ENCODE measurements at places on chromosomes 5 and 9. TPM values are rescaled to one million over a fixed set of nuclear protein-coding genes. Genes with fewer than 3 reads are reported as not detected.

DNA sequence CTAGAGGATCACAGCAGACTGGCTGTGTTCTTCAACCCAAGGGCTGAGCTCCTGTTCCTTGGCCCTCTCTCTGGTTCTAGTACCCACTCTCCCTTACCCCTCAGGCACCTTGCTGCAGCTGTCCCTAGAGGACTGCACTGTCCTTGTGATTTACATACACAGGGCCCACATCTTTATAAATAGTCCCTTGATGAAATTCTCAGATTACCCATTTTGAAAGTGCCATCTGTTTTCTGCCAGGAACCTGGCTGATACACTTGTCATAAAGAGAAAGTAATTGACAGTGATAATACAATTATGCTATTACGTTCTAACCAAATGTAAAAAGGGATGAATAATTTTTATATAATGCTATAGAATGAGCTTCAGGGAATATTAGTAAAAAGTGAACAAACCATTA is 16.5 kb upstream of the SPARC start:
- DNase-seq, result no peak

DNA sequence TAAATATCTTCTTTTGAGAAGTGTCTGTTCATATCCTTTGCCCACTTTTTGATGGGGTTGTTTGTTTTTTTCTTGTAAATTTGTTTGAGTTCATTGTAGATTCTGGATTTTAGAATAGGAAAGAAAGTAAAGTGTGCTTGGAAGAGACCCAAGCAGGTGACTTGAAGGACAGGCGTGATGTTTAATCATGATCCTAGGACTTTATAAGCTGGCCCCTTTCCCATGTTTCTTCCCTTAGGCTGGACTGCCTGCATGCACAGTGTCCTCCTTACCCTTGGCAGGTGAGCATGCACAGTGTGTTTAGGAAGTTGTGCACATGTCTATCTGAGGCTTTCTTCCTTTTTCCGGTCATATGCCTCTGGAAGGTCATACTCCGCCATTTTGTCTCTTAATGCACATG is 61.3 kb downstream of the ISOC1 start:
- DNase-seq, result no peak

DNA sequence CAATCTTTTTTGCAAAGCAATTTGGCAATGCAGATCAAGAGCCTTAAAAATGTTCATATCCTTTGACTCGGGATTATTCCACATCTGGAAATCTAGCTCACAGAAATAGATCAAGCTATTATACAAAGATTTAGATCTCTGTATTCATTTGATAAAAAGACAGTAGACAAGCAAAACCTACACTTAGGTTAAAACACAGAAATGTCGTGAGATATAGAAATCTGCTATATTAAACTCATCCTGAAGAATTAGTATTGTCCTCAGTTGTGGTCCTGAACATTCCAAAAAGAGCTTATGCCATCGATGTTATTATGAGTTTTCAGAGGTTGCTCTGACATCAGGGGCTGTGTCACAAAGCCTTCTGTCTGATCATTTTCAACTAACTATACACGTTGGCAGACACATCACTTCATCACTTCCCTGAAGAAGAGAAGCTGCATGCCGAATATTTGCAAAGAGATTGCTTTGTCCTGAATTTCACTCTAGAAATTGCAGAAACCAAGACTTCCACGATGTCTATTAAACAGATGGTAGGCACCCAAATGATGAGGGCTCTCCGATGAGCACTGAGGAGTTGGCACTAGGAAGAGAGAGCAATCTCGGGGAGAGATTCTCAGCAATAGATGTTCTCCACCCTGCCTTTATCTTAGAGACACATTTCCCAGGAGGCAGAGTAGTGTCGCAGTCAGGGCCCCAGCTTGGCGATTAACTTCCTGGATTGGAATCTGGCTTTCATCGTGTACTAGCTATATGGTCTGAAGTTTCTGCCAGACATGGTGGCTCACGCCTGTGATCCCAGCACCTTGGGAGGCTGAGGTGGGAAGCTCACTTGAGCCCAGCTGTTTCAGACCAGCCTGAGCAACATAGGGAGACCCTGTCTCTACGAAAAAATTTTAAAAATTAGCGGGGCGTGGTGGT is 1.9 kb upstream of the UBTD2 start:
- DNase-seq, result no peak

GRCh38 chr5:109192555-109193281 is 217.1 kb downstream of the PJA2 start:
- no peak for DNase-seq

- DNase-seq, result no peak
Observed at GRCh38 chr5:119079318-119079921, 8.5 kb downstream of the DMXL1 start.

GRCh38 chr5:33474931-33475499 is 34.2 kb downstream of the TARS1 start:
- DNase-seq, result no peak

DNA sequence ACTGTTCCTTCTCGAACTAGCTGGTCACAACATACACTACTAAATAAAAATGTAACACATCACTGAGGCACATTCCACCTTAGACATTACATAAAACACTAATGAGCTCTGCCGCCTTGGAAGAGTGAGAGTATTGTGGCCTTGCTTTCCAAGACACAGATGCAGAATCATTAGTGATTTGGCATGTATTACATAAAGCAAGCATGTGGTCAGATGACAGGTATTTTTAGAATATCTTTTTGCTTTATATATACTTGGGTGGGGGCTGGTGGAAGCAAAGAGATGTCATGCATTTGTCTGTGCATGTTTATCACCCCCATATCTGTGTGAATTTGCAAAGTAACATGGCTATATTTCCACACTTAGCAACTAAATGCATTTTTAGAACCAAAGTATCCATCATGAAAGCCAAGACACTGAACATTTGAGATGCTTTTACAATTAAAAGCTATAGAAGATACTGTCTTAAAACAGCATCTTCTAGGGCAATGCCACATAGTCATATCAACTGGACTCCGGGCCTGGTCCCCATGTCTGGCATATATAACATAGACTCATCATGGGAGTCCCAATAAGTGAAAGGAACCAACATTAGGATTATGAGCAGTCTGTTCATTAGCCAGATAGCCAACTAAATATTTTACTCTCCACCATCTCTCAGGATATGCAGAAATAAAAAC is 213.5 kb downstream of the MEF2C start:
- peak; percentile 52 for DNase-seq

- no peak for DNase-seq
Observed at GRCh38 chr5:8349855-8350254, 480.9 kb downstream of the MTRR start.

DNA sequence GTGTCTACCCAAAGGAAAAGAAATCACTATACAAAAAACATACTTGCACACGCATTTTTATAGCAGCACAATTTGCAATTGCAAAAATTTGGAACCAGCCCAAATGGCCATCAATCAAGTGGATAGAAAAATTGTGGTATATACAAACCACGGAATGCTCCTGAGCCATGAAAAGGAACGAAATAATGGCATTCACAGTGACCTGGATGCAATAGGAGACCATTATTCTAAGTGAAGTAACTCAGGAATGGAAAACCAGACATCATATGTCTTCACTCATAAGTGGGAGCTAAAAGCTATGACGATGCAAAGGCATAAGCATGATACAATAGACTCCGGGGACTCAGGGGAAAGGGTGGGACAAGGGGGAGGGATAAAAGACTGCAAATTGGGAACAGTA is 78.4 kb downstream of the ENC1 start:
- DNase-seq, result no peak

SLC46A2 gene
- 0.73 TPM for total RNA-seq

MEIKIN gene
- not detected for total RNA-seq

CHSY3 gene
- total RNA-seq, result 6.0 TPM

PPP1R2B gene
- total RNA-seq, result not detected

OR13F1 gene
- total RNA-seq, result not detected

HTR4 gene
- 0.54 TPM for total RNA-seq

Measured in cerebellum (tissue), 4 donors.